ENCODE measurements at places on chromosomes 16 and 17.
A peak's percentile ranks its signal among the peaks of the same experiment; 100 is the strongest.

DNA sequence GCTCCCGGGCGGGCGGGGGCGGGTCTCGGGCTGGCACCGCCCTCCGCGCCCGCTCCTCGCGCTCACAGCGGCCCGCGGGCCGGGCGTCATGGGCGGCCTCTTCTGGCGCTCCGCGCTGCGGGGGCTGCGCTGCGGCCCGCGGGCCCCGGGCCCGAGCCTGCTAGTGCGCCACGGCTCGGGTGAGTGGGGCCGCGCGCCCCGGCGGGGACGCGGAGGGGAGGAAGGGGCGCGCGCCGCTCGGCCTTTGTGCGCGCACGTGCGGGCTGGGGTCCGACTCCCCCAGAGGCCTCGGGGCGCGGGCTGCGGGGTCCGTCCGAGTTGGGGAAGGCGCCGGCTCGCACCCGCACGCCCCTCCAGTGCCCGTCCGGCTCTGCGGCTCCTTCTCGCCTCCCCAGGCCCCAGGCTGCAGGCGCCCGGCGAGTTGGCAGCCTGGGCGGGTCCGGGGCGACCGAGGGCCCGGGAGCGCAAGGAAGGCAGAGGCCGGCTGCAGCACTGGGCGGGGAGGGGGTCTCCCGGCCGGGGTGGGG is at the start of gene NME4:
Gene NME4, plus strand, starts transcription at position 65 of the 527 bp plus-strand sequence. Its CDS starts 24 bp downstream, at position 89.
- no peak for DNase-seq

DNA sequence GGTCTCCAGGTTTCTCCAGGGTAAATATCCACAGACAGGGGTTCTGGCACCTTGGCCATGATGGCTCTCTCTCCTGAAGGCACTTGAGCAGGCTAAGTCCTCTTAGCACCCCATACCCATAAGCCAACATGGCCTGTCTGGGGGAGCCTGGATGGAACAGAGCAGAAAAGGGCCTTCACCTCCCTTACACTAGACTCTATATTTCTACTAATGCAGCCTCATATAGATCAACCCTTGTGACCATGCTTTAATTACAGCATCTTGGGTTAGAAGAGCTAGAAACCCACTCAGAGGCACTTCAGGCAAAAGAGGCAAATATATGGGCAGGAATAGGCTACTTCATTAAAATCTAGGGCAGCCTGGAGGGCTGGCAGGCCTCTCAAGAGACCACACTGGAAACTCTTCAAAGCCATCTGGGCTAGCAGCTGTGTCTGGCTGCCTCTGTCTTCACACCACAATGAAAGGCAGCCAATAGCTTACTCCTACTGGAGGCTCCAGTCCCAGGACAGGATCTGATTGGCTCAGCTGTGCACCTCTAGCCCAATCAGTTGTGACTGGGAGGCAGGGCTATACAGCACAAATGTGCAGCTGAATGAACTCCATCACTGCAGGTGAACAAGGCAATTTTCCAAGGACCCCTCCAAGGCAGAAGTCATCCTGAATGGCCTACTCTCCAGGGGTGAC is 4.7 kb upstream of the CDT1 start:
- no peak for DNase-seq

- DNase-seq = no peak
These were observed 9.5 kb upstream of the TMEM101 start for GRCh38 chr17:44024271-44024663.

DNA sequence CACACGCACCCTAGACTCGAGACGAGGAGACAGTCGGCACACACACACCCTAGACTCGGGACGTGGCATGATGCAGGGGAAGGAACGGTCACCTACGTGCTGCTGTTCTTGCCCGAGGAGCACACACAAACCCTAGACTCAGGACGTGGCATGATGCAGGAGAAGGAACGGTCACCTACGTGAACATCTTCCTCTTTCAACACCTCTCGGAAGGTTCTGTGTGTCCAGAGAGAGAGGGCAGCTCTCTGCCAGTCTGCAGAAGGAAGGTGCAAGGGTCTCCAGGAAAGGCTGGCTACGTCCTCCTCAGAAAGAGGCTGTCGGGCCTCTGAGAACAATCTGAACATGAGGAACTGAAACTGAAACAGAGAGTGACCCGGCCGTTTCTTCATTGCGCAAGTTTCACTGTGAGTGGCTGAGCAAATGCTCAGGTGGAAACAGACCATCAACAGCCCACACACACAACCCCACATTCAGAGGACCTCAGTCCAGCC is 43.4 kb downstream of the ZNF276 start:
- peak; percentile 94 for DNase-seq

DNA sequence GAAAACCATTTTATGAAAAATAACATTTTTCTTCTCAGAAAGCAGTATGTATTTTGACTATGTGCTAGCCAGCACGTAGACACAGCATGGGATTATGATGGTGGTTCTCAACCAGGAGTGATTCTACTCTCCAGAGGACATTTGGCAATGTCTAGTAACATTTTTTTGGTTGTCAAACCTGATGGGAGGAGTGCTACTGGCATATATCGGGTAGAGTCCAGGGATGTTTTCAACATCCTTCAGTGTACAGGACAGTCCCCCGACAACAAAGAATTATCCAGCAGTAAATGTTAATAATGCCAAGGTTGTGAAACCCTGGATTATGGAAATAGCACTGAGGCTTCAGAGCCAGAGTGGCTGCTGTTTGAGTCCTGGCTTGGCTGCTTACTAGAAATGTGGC is 27.7 kb downstream of the AP2B1 start:
- no peak for DNase-seq

GRCh38 chr16:35210681-35211433 is 1751.4 kb downstream of the TP53TG3F start:
- DNase-seq = no peak

Measured in upper lobe of left lung (tissue), 6 donors.